Cortex of kidney (tissue), 1 donor: ENCODE measurements at places on chromosomes 2 and 18.

DNA sequence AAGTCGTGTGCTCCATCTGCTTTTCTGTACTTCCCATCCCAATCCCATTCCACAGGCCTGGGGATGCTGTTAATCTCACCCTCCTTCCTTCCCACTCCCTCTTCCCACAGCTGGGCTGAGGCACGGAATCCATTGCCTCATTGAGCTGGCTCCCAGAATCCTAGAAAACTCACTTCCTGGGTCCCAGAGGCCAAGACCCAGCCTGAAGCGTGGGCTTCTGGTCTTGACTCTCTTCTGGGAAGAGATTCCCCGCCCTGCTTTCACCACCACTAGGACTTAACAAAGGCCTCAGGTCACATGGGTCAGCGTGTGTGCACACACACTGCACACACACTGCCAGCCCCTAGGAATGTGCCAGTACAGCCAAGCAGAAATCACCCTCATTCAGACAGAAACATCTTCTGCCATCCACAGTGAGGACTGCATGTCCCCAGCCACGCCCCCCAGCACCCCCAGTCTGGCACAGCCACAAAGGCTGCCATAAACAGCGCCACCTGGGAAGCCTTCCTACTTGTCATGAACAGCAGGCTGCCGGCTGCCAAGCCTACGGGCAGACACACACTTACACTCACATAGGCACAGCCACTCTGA, 165.8 kb downstream of the TNS1 start:
- no peak for DNase-seq

DNA sequence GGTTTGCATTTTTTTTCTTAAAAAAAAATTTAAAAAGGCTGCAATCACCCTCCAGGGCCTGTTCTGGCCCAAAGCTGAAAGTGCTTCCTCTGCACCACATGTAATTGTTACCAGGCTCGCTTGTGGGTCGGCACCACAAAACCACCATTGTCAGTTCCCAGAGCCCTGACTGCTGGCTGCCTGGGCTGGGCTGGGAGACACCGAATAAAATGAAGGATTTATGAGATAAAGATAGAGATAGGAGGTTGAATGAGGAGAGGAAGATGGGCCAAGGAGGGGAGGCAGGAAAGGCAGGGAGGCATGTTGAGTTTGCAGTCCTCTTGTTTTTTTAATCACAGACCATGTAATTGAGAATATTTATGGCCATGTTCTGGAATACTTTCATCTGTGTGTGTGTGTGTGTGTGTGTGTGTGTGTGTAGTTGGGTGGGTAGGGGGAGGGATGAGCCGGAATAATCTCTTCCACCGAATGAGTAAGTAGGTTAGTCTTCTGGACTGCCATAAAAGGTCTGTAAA, 14.7 kb downstream of the NRP2 start:
- DNase-seq = no peak

DNA sequence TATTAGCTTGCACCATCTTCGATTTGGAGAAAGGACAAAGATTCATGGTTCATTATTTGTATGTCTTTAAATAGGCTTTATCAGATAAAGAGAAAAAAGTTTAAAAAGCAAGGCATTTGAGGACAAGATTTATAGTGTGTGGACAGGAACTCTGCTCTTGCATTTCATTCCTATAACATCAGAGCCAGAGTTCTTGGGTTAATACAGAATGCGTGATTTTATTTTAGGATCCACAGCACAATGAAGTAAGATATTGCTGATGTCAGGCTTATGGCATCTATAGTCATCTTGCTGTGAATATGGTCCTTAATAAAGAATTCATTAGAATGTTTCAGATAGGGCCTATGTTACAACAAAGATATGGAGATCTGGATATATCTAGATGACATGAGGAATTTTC, 19.7 kb downstream of the RASGRP3 start:
- DNase-seq = no peak

- DNase-seq = no peak
Measured at GRCh38 chr2:128341621-128342020, 23.0 kb upstream of the HS6ST1 start.

GRCh38 chr2:10500601-10501361, 52.7 kb upstream of the ODC1 start:
- DNase-seq = no peak
